H9 (cell line): ENCODE measurements at places on chromosomes 3 and 15.

DNA sequence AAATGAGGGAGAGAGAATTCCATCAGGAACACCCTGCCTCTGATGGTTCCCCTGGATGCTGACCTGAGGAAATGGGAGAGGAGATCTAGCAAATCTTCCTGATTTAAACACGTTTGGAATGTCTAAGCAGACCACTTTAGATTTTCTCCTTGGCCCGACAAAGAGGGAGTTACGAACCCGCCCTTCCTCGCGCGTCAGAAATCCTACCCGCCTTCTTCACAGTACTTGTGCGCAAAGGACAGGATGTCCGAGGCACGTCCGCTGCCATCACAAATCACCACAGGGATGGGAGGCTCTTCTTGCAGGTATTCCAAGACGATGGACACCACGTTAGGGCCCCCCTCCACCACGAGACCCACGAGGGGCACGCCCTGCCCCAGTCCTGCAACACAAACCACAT is 38.6 kb downstream of the TRPM1 start:
- DNase-seq: no peak

- no peak for DNase-seq
Observed at GRCh38 chr3:143634991-143635390, 213.3 kb downstream of the SLC9A9 start.

DNA sequence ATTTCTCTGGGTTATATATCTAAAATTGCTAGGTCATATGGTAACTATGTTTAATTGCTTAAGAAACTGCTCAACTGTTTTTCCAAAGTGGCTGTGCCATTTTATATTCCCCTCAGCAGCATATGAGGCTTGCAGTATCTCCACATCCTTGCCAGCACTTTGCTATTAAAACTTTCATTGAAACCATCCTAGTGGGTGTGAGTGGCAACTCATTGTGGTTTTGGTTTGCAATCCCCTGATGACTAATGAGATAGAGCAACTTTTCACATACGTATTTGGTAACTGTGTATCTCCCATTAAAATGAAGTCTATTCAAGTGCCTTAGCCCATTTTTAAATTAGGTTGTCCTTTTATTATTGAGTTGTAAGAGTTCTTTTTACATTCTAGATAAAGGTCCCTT is 17.3 kb downstream of the KPNA1 start:
- DNase-seq: no peak

- DNase-seq: peak; percentile 67
Observed at GRCh38 chr15:68315495-68316031, 38.0 kb downstream of the FEM1B start.

DNA sequence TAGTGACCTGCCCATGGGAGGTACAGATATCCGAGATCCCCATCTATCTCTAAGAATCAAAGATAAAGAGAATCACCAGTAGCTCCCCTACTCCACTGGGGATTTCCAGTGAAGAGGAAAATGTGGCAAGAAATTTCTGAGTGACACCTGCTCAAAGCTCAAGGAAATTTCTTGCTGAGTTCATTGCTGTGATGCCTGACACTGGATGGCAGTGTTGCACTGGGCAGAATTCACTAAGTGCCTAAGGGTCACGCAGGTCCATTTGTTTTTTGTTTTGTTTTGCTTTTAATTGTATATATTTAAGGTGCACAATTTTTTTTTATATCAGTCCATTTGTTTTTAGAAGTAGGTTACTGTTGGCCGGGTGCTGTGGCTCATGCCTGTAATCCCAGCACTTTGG is 109.5 kb upstream of the KCNAB1 start:
- DNase-seq: no peak

- no peak for DNase-seq
Observed at GRCh38 chr3:170992854-170993253, 33.7 kb downstream of the SLC2A2 start.

DNA sequence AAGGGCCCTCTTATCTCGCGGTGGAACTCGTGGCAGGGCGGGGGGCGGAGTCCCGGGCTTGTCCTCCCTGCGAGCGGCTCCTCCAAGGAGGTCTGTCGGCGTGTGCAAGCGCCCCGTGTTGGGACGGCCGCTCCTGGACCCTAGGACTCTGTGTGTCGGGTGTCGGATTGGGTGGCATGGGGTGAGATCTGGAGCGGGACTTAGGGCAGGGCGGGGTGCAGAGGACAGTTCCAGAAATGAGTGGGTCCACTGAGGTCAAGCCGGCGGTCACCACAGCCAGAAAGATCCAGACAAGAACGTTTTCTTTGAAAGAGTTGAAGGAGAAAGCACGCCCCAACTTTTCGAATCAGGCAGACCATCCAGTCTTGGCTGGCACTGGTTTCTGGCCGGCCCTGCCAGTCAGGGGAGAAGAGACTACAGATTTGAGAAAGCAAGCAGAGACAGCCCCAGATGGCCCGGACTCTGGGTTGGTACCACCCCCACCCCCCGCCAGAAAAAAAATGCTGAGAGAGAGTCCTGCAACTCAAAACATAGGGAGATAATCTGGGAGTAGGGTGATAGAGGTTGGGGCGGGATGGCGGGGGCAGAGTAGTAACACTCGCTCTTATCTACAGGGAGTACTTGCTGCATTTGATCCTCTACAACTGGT is 784 bp upstream of the CISH start:
- no peak for DNase-seq

GRCh38 chr15:97194750-97195149 is 765.8 kb upstream of the ARRDC4 start:
- DNase-seq: no peak

DNA sequence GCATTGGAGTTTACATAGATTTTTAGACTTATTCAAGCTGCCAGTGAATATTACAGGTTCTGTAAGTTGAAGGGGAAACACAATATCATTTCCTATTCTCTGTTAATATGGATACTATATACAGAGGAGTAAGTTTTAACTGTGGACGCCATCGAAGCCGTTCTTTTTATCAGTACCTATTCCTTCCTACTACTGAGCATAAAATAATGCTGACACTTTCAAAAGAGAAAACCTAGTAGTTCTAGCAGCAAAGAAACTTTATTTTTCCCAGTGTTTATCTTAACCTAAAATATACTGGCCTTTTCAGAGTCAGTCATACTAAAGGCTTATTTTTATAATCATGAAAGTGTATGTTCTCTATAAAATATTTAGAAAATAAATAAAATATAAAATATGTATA is 14.2 kb downstream of the LRRC31 start:
- no peak for DNase-seq

GRCh38 chr3:30227571-30228301 is 378.7 kb upstream of the TGFBR2 start:
- no peak for DNase-seq

DNA sequence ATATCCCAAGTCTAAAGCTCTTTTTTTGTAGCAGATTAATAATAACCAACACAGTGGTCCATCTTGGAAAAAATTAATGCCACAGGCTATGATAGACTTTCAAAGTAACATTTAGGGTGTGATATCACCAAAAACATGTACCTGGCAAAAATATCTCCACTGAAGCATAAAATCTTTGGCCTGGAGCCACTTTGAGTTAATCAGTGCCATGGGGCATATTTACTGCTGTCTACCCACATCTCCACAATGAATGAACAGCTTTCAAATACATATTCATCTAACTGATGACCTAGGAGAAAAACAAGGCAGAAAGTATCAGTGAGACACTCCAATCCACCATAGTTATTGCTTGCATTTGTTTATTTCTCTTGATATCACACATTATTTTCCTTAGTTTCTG is 296.0 kb upstream of the MDFIC2 start:
- DNase-seq: no peak

DNA sequence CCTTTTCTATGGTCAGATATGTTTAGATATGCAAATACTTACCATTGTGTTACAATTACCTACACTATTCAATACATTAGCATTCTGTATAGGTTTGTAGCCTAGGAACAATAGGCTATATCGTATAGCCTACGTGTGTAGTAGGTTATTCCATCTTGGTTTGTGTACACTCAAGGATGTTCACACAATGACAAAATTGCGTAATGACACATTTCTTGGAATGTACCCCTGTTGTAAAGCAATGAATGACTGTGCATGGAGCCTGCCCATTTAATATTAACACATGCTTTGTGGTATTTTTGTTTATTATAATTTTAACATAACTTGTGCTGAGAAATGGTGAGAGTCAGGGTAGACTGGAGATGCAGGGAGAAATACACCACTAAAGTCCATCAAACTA is 154.9 kb downstream of the LEKR1 start:
- no peak for DNase-seq

GRCh38 chr3:111864821-111865656 is 6.0 kb downstream of the PHLDB2 start:
- DNase-seq: no peak

DNA sequence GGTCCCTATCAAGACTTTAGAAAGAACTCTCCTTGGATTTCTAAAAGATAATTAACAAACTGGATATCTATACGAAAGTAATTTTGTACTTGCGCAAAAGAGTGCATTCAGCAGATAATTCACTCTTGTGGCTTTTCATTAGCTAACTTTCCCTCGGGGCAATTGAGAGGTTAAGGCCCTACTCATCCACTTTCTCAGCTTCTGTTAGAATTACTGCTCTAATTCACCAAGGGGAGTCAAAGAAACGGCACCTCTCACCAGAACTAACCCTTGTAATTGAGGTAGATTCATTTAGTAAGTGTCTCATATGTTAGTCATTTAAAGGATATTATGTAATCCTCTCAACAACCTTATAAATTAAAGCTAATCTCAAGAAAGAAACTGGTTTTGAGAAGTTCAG is 22.5 kb upstream of the MB21D2 start:
- DNase-seq: no peak

- DNase-seq: peak; percentile 38
Observed at GRCh38 chr3:59052803-59053411, 3.1 kb upstream of the CFAP20DC start.

- no peak for DNase-seq
Observed at GRCh38 chr3:167843886-167844285, 108.4 kb downstream of the SERPINI1 start.

GRCh38 chr3:192128922-192129321 is 598.4 kb downstream of the FGF12 start:
- DNase-seq: no peak

DNA sequence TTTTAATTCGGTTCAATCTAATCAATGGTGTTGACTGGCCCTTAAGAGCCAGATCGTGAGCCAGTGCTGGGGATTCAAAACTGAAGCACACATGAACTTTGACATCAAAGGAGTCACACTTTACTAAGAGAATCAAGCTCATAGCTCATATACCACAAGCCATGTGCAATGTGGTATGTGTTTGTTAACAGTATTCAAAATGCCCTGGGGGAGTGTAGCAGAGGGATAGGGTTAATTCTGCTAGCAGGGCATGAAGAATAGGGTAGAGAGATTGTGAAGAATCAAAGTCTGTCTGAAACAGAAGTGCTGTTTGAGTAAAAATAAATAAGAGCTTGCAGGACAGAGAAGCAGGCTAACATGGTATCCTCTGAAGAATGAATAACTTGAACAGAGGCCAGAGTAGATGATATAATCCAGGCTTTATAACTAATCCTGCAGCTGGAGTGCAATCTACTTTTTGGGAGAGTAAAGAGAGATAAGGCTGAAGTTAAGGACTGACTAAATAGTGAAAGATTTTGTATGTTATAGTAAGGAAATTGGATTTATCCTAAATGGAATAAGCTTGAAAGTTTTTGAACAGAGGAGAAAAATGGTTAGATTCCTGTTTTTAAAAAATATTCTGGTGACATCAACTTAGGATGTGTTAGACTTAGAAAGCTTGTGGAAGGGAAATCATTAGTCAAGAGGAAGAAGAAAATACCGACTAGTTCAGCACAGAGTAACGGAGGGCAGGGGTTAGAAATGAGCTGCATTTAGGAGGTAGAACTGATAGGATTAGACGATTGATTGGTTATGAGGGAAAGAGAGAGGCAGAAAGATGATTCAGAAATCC is 292.0 kb downstream of the NFKBIZ start:
- DNase-seq: no peak

GRCh38 chr3:195209847-195210265 is 61.1 kb downstream of the XXYLT1 start:
- no peak for DNase-seq

GRCh38 chr3:10383850-10384248 is 62.9 kb upstream of the SEC13 start:
- DNase-seq: no peak

DNA sequence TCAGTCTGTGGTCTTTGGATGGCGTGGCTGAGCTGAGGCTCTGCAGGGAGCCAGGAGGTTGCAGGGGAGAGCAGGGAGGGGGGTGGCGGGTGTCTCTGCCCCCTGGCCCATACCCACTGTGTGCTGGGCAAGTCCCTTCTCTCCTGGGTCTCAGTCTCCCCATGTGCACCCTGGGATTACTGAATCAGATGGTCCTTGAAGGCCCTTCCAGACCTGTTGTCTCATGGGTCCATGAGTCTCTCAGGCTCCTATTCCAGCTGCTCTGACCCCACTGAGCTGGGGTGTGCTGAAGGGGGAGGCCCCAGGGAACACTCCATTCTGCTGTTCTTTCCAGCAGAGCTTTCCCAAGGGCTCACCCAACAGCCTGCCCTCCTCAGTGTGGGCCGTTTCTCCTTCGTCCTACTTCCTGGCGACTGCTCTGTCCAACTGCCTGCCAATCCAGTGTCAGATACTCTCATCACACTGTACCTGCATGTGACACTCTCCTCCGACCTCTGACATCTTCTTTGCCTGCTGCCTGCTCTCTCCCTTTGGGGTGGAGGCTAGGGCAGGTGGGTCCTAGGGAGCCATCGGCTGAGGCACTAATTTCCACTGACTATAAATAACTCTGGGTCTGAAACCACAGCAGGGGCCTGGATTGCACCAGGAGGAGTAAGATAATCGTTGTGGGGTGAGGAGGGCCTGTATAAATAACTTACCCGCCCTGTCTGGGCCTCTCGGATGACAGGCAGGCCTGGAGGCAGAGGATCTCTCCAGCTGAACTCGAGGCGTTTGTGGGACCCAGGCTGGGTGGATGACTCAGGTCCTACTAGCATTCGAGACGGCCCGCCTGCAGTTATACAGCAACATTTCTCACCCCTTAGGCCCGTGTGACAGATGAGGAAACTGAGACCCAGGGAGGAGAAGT is 67.1 kb downstream of the ATP2B2 start:
- DNase-seq: no peak

DNA sequence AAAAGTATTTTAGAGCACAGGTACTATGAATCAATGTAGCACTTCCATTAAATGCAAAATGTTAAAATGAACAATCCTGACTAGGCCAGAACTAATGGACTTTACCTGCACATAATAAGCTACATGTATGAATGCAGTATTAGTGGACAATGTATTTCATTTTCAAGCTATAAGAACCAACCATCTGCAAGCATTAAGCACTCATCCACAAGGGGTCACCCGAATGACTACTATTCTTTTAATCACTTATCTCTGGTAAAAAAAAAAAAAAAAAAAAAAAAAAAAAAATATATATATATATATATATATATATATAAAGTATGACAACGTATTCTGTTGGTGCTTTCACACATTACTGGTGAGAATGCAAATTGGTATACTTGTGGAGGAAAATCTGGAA is 7.2 kb downstream of the HERC1 start:
- no peak for DNase-seq

- DNase-seq: no peak
Observed at GRCh38 chr3:2274526-2274925, 175.9 kb downstream of the CNTN4 start.
